Cerebellum (tissue), 4 donors: ENCODE measurements at places on chromosomes 6 and 20.

DNA sequence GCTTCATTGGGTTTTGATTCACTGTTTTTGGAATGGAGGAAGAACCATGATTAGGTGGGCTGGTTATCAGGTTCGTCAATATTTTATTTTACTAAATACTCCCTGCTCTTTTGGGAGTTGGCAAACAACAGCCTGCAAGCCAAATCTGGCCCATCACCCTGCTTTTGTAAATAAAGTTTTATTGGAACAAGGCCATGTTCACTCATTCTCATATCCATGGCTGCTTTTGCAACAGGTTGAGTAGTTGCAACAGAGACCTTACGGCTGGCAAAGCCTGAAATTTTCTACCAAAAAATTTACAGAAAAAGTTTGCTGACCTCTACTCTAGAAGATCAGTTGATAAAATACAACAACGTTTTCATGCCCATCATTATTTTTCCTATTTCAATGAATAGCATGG, 45.1 kb downstream of the SYTL3 start:
- DNase-seq, result no peak

- DNase-seq, result no peak
Measured at GRCh38 chr6:25794784-25795183, 37.1 kb downstream of the SLC17A1 start.

- DNase-seq, result no peak
Measured at GRCh38 chr20:41371371-41371770, 4.8 kb upstream of the EMILIN3 start.

- DNase-seq, result no peak
Measured at GRCh38 chr6:138824482-138825144, 28.7 kb downstream of the ECT2L start.

GRCh38 chr20:38302786-38303185, 1.2 kb upstream of the BPI start:
- no peak for DNase-seq

DNA sequence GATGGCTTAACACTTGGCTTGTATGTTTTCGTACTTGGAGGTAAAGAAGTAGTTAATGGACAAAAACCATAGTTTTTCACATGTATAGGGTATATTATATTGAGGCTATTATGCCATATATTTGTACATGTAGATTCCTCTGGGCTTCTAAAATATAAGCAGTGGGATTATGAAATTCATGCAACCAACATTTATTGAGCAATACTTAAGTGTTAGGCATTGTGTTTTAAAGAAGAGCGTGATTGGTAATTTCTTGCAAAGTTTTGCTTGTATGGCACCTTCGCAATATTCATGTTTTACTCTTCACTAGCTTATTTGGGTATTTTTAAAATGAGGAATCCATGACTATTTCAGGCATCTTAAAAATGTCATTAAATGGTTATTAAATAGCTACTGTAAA, 2.5 kb downstream of the TULP4 start:
- no peak for DNase-seq

GRCh38 chr6:144479991-144480390, 194.9 kb downstream of the UTRN start:
- DNase-seq, result no peak

DNA sequence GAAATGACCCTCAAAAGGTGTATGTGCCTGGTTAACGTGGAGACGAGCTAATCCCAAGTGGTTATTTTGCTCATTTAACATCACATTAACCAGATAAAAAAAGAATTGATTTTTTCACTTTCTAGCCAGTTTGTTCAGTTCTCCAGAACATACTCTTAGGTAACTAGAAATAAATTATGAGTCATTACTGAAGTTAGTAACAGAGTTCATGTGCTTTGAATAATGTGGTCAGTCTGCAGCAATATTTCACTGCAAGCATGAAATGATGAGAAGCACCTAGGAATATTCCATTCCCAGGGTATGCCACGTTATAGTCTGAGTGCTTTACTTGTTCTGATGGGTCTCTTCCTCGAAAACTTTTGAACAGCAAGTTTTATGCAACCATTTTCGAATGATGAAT, 138.3 kb upstream of the INSM1 start:
- DNase-seq, result no peak

- DNase-seq, result no peak
Measured at GRCh38 chr6:143251288-143251687, 190.6 kb downstream of the AIG1 start.

DNA sequence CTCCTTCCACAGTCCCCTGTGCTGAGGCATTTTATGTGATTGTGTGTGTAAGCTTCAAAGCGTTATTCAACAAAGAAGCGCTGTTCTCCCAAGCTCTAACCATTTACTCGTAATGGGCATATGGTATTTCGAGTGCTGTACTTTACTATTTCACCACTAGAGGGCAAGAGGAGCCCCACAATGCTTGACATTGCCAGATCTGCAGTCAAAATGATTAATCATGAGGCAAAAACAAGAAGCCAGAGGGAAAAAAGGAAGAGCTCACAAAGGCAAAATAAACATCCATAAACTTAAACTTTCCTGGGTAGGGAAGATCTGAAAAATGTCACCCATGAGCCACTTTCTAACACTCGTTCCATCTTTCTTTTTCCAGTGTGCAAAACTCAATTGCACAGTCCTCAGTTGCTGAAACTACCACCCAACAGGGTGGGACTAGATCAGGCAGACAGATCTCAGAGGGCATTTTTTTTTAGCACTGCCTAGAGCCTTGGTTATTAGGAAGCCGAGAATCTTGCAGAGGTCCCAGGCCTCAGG, 215.0 kb upstream of the PLCB4 start:
- DNase-seq, result peak; percentile 75

DNA sequence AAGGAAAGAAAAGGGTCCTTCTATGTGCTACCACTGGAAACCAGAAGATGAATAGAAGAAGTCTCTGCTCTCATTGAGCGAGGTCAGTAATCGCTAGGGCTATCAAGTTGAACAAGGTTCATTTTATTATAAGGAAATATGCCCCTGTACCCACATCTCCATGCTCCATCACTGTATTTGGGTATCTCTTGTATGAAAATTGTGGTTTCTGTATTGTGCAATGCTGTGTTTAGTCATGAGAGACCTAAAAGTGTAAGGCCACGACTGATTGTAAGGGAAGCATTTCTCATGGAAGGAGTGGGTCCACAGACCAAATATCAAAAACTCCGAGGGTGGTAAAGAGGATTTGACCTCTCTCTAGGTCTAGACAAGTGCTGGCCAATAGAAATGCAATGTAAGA, 3.6 kb upstream of the HS3ST5 start:
- no peak for DNase-seq

GRCh38 chr6:148136586-148136985, 206.1 kb upstream of the SASH1 start:
- no peak for DNase-seq

GRCh38 chr6:21615504-21615903, 22.0 kb downstream of the SOX4 start:
- no peak for DNase-seq
